ENCODE measurements at places on chromosomes 12 and 14.
A peak's percentile ranks its signal among the peaks of the same experiment; 100 is the strongest.

DNA sequence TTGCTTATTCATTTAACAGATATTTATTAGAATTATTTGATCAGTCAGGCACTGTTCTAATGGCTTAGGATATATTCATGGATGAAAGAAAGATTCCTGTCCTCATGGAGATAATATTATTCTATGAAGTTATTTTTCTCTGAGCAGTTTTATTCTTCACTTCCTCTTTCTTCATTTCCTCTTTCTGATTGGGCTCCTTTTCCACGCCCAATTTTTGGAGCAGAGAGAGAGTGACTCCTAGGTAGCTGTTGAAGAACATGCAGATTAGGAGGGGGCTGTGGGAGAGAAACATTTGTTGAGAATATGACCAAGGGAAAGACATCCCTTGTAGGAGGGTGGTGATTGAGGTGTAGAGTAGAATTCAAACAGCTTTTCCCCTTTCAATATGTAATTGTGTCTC is 6.0 kb upstream of the YARS2 start:
- DNase-seq: no peak

DNA sequence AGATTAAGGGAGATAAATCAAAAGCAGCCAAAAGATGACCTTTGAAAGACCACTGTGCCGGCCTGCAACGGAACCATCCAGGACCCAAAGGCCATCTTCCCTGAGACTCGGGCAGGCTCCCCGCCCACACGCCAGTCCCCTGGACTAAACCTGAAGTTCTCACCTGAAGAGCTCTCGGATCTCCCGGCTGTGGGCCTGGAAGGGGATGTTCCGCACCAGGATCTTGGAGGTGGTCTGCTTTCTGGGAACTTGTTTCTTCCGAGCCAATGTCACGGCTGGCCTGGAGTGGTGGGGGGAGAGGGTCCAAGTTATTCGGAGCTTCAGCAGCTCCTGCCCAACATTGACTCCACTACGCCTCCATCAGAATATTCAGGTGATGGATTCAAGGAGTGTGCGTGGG is 51.3 kb downstream of the RBM19 start:
- no peak for DNase-seq

DNA sequence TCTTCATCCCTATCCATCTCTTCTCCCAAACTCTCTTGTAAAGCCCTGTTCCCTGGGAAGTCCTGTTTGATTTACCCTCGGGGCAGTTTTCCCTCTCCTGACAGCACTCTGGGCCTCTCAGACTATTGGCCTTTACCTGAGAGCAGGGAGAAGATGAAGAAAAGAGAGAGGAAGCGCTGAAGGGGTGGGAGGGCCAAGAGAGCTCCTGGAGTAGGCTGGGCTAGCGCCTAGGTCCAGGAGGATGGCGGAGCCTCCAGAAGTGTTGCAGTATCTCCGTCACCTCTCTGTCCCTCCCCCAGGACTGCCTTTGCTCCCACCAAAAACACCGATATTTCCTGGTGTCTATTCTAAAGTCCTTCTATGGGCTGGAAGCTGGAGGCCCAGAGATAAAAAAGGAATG is 5.7 kb upstream of the IGFBP6 start:
- DNase-seq: no peak

DNA sequence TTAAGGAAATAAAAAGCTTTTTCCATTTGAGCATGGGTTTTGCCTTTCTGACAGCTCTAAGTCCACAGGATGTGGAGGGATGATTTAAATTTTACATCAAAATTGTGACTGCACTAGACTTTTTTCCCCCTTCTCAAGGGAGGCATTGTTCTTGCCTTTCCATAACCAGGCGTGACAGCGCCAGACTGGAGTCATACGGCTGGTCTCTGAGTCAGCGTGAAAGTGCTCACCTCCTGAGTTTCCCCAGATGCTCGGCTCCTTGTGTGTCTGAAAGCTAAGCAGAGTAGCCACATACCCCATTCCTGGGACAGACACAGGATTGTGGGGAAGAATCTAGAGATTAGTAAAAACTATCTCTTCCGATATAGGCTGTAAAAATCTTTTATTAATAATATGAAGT is 43.1 kb downstream of the SOX5 start:
- DNase-seq: peak; percentile 10

DNA sequence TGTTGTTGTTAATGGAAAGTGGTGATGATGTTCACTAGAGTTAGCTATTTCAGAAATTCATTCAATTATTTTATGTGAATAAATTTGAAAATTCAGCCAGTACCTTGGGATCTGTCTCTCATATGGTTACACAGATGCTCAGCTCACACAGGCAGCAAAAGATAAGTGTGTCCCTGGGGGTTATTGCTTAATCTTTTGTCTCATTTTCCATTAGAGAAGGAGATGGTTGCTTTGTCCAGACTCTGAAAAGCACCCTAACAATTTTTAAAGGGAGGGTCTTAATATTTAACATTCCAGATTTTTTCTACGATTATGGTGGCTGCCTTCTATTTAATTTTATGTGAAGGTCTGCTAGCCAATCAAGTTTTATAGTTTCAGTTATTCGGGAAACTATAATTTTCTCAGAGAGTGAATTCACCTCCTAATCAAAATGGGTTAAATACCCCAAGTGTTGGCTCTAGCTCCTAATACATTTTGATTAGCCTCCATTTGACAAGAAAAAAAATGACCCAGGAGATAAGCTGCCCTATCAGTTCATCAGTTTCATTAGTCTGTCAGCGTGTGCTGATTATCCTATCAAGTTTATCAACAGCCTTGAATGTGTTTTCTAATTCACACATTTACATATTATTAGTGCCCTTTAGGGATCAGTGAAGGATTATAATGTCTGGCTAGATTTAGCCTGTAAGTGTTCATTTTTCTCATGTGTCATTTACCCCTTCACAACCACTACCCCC is 282.1 kb downstream of the TMTC2 start:
- no peak for DNase-seq

DNA sequence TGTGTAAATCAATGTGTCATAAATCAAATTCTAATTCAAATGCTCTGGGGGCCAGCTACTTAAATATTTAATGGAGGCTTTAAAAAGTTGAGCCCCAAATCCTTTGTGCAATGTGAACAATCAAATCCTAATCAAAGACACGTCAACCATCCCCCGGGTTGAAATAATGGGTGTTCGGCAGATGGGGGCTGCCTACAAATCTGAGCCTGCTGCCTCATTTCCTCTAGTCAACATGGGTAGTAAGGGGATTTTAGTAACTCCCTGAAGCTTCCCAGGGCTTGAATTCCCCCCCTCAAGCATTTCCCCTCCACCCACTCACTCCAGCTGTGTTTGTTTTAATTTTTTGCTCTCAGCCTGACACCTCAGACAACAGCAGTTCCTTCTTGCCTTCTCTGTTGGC is 37.8 kb downstream of the SRRM4 start:
- no peak for DNase-seq

DNA sequence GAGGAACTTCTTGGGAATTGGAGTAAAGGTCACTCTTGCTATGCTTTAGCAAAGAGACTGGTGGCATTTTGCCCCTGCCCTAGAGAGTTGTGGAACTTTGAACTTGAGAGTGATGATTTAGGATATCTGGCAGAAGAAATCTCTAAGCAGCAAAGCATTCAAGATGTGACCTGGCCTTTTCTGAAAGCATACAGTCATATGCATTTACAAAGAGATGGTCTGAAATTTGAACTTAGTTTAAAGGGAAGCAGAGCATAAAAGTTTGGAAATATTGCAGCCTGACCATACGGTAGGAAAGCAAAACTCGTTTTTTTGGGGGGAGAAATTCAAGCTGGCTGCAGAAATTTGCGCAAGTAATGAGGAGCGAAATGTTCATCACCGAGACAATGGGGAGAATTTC is 60.9 kb downstream of the NUBPL start:
- no peak for DNase-seq

- DNase-seq: no peak
These were observed 12.2 kb upstream of the OR5AU1 start for GRCh38 chr14:21168055-21168454.

- no peak for DNase-seq
These were observed 1650.9 kb upstream of the SEL1L start for GRCh38 chr14:83184531-83184930.

- no peak for DNase-seq
These were observed 3.7 kb upstream of the KRT3 start for GRCh38 chr12:52799505-52800211.

- DNase-seq: no peak
These were observed 50.8 kb downstream of the EID3 start for GRCh38 chr12:104354167-104354867.

GRCh38 chr14:89373185-89373584 is 43.8 kb downstream of the FOXN3 start:
- no peak for DNase-seq

DNA sequence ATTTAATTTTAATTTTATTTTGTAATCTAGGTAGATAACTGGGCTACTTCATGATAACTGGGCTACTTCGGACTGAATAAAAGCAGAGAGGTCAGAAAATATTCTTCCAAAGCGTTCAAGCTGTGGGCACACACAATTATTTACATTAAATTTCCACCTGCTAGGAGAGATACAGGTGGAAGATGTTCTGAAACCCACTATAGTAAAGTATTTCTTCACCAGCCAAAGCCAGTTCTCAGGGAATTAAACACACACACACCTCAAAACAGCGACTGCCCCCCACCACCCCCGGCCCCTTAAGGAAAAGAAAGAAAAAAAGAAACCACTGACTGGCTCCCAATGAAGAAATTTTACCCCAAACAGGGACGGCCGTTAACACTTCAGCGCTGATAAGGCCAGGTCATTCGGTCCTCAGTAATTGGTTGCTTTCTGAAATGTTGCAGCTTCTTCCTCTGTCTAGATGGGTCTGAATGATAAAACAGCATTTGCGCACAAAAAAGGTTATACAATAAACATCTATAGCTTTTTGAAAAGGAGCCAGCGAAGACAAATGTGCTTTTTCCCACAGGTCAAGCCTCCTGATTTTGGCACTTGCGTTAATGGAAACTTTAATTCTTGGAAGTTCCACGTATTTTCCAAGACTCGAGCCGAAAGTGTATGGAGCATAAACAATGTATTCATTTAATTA is 771 bp upstream of the KCNJ8 start:
- no peak for DNase-seq

GRCh38 chr12:78226763-78227162 is 396.1 kb downstream of the NAV3 start:
- no peak for DNase-seq

GRCh38 chr12:57760347-57760982 is 5.6 kb downstream of the MARCHF9 start:
- DNase-seq: no peak

DNA sequence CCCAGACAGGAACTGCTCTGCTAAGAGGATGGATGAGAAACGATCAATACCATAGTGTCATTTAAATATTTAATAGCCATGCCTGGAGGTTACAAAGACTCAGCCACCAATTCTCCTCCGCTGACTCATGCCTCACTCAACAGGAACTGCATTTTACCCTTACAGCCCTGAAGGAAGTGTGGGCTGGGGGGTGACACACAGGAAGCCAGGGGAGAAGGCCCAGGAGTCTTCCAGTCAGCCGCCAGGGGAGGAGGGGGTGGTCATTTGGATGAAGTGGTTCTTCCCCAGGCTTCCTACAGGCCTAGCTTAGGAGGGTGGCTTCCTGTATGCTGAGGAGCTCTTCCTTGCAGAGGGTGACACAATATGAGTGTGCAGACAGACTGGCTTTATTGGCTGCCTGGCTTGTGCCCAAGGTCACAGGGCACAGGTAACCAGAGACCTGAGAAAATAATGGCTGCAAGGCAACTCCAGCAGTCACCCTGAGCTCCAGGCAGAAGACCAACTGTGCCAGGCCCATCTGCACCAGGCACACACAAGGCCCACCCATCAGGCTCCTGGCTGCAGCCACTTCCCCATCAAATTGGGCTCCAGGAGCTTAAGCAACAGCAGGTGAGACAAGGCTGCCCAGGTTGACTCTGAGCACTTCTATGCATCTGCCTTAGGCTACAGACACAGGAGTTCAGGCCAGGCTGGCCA is 30.6 kb upstream of the RPLP0 start:
- peak; percentile 100 for DNase-seq

Measured in PC-3 (cell line).